ENCODE measurements at places on chromosomes 16 and 17.

DNA sequence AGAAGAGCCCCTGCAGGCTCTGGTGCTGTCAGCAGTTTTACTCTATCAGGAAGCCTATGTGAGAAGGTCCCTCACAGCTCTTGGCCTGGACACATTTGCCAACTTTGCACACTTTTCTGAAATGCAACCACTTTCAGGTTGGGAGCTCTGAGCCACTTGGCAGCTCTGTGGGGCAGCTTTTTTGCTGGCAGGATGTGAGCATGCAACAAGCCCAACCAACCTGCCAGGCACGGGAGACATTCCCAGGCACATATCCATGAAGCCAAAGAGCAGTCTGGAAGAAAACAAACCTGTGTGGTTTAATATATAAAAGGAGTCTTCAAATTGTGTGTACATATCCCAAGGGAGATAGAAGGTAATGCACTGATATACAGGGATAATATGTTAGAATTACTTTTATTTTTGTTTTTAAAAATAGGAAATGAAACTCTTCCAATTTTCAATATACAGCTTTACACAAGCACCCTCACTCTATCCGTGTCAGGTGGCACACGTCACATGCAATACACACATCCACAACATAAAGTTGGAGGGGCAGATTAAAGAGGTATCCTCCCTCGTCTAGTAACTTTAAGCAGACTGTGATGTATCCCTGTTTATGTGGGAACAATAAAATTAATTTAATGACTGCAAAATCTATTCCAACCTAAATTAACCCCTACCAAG lies 57.4 kb upstream of the COX10 start:
- no peak for DNase-seq

- DNase-seq, result no peak
These were observed 193.6 kb downstream of the CPPED1 start for GRCh38 chr16:12609937-12610699.

DNA sequence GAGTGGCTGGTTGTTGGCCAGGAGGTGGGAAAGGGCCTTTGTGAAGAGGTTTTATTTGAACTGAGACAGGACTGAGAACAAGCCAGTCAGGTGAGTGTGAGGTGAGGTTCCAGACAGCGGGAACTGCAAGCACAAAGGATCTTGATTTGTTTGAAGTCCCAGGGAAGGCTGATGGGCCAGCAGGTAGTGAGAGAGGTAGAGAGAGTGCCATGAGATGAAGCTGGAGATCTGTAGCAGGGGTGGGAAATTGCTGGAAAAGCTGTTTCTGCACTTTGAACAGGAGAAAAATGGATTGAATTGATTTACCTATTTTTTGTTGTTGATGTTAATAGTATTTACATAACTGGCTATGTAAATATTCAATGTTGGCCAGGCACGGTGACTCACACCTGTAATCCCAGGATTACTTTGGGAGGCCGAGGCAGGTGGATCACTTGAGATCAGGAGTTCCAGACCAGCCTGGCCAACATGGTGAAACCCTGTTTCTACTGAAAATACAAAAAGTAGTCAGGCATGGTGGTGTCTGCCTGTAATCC lies 7.7 kb upstream of the DCTPP1 start:
- DNase-seq, result no peak

GRCh38 chr16:31085411-31085810 lies 3.3 kb downstream of the PRSS53 start:
- no peak for DNase-seq

- no peak for DNase-seq
These were observed 9.0 kb upstream of the CDH5 start for GRCh38 chr16:66357523-66357928.

Data from central memory CD8-positive, alpha-beta T cell (primary cell).